SJSA1 (cell line): ENCODE measurements at places on chromosomes 3 and 15. TPM values are rescaled to one million over a fixed set of nuclear protein-coding genes. Genes with fewer than 3 reads are reported as not detected.

GRCh38 chr3:187291512-187292132, at the start of gene MASP1:
MASP1 (minus strand) TSS chr3:187291737; CDS start chr3:187291632, 105 bp downstream.
- 0 out of 2 replicates have a peak within 1 kb of the TSS, but pooled peaks have one; percentile 6 for H3K4me3 ChIP-seq
- peaks cover 13% of the 10 kb centered on the region for H3K4me1 ChIP-seq
- no peaks in the 10 kb centered on the region for H3K36me3 ChIP-seq
- no peaks in the 10 kb centered on the region for H3K27me3 ChIP-seq

The CSPG5 gene
- 0.24 TPM in 1 of 2 replicates, not detected in the other for total RNA-seq

The FMN1 gene
- total RNA-seq, result 2.3 and 2.4 TPM in 2 replicates

The ITIH1 gene
- not detected in 2 replicates for total RNA-seq

DNA sequence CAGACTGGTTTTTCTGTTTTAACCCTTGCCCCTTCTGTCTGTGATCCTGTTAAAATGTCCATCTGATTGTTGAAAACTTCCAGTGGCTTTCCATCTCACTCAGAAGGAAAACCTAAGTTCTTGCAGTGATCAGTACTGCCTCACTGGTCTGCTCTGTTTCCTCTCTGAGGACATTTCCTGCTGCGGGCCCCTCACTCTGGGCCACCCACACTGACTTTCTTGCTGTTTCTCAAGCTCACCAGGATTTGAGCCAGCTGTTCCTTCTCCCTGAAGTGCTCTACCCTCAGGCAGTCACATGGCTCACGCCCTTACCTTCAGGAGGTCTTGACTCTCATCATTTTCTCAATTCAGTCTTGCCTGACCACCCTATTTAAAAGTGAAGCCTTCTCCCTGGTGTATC, 1.8 kb downstream of the GRK7 start:
- DNase-seq, result peak; percentile 39
- peaks cover 24% of the 10 kb centered on the region for H3K4me1 ChIP-seq
- H3K36me3 ChIP-seq, result no peaks in the 10 kb centered on the region
- H3K4me3 ChIP-seq, result no peak overlapping the region

The THAP10 gene
- 3.9 and 10.7 TPM in 2 replicates for total RNA-seq

The NAALADL2 gene
- total RNA-seq, result 4.7 and 9.1 TPM in 2 replicates

DNA sequence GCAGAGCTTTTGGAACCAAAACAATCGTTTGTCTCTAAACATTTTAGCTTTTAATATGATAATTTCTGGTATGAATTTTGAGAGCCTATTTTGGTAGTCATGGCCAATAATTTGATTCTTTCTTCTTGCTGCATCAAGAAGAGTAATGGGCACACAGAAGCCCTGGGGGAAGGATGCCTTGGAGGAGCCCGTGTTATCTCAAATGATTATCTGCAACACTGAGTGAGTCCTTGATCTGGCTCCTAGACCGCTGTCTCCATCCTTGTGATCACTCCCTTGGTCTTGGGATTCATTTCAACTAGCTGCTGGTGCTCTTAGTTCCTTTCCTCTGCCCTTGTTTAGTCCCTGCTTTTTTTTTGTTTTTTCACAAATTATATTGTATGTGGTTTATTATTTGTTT, 77.9 kb upstream of the CCNL1 start:
- no peak for DNase-seq
- no peaks in the 10 kb centered on the region for H3K27me3 ChIP-seq
- H3K27ac ChIP-seq, result peak overlapping the region; percentile 48
- no peaks in the 10 kb centered on the region for H3K36me3 ChIP-seq
- no peak overlapping the region for H3K4me3 ChIP-seq
- H3K4me1 ChIP-seq, result peaks cover 21% of the 10 kb centered on the region

DNA sequence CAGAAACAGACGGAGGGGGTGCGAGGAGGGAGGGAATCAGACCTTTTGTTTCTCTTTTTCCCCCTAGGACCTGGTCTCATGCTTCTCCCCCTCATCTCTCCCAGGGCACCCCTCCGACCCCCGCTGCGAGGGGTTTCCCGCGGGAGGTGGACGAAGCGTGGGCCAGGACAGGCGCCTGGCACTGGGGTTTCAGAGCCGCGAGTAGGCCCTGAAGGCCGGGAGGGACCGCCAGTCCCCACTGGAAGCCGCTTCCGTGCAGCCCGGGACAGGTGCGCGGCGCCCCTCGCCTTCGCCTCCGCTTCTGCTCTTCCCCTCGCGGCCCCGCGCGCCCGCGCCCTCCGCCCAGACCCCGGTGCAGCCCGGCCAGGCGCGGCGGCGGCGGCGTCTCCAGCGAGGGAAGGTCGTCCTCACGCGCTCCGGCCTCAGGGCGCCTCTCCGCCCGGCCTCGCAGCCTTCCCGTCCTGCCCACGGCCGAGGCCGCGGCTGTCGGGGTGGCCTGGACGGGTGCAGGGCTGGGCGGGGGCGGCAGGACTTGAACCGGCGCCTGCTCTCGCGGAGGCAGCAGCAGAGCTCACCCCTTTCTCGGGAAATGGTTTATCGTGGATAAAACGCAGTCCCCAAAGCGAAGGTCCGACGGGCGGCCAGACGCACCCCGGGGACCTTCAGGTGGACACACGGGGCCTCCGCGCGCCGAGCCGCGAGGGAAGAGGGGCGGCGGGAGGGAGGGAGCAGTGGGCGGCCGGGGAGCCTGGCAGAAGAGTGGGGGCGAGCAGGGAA, 31.5 kb upstream of the ADAMTS17 start:
- DNase-seq, result no peak
- no peaks in the 10 kb centered on the region for H3K4me1 ChIP-seq
- no peak overlapping the region for H3K4me3 ChIP-seq
- H3K36me3 ChIP-seq, result no peaks in the 10 kb centered on the region

The CPLX3 gene
- total RNA-seq, result 0.13 TPM in 1 of 2 replicates, not detected in the other

The PLA1A gene
- 0.16 and 1.4 TPM in 2 replicates for total RNA-seq

DNA sequence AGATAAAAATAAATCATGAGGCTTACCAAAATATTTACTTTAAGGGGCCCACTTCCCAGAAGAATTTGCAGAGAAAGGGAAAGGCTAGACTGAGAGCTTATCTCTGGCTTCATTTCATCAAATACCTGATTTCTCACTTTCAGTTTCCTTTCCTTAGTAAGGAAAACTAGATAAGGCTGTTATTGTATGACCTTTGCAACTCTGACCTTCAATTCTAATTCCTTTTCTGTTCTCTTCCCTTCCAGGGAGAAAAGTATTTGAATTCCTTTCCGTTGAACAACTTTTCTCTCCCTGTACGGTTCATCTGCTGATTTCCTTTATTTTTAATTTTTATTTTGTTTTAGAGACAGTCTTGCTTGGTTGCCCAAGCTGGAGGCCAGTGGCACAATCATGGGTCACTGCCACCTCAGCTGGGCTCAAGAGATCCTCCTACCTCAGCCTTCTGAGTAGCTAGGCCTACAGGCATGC, 7.1 kb upstream of the PXK start:
- H3K27ac ChIP-seq, result no peak overlapping the region
- no peak overlapping the region for H3K4me3 ChIP-seq
- H3K27me3 ChIP-seq, result no peaks in the 10 kb centered on the region
- H3K36me3 ChIP-seq, result peaks cover 9% of the 10 kb centered on the region
- DNase-seq, result no peak

- H3K27ac ChIP-seq, result no peak overlapping the region
- H3K4me1 ChIP-seq, result no peaks in the 10 kb centered on the region
- DNase-seq, result no peak
- H3K27me3 ChIP-seq, result peaks cover 12% of the 10 kb centered on the region; the same call in 1 of the 2 replicates
Measured at GRCh38 chr3:13857702-13858380, 22.0 kb downstream of the WNT7A start.

GRCh38 chr3:157087373-157087772, 72.6 kb downstream of the CCNL1 start:
- H3K4me3 ChIP-seq, result no peak overlapping the region
- peaks cover 53% of the 10 kb centered on the region for H3K4me1 ChIP-seq
- H3K36me3 ChIP-seq, result no peaks in the 10 kb centered on the region
- H3K27ac ChIP-seq, result peak overlapping the region; percentile 95

GRCh38 chr15:72197460-72198355, at the start of gene GRAMD2A:
GRAMD2A (minus strand) TSS chr15:72197787.
- H3K27ac ChIP-seq, result no peak within 1 kb of the TSS
- H3K4me1 ChIP-seq, result peaks cover 10% of the 10 kb centered on the region
- H3K36me3 ChIP-seq, result peaks cover 50% of the 10 kb centered on the region
- no peak for DNase-seq
- H3K4me3 ChIP-seq, result peak within 1 kb of the TSS; percentile 33

DNA sequence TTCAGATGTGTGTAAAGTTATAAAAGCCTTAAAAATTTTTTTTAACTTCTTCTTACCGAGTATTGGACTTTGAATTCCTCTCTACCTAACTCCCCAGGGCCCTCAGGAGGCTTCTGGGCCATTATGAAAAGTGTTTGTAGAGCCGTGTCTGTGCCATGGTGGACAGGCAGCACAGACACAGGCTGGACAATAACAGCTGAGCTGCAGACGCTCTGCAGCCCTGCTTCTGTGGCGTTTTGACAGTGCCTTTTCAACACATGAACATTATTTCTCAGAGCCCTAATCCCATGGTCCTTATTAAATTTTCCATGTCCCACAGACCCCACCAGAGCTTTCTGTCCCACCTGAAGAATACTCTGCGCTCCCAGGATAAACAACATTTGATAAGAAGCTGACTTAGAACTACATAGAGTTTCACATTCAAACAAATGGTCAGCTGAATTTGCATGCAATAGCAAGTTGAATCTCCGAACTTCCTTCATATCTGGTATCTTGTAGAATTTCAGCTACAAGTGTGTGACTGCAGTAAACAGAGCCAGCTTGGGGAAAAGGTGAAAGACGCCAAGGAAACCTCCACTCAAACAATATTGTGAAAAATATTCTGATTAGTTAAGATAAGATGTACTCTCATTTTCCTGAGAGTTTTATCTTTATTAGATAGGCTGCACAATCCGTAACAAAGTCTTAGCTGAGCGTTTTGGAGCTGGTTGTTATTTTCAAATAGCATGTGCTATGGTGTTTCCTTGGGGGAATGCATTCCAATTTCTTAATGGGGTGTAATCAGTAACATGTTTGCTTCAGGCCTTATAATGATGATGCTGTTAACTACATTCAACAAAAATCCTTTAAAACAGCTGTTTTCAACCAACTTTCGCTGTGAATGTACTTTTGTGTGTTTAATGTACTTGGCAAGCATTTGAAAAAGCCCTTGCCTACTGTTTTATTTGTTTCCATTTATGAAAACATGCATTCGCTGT, 378.2 kb downstream of the MECOM start:
- H3K4me3 ChIP-seq, result no peak overlapping the region
- no peaks in the 10 kb centered on the region for H3K4me1 ChIP-seq
- DNase-seq, result no peak
- 0 out of 2 replicates have a peak, but pooled peaks cover 7% of the 10 kb centered on the region for H3K27me3 ChIP-seq
- H3K36me3 ChIP-seq, result no peaks in the 10 kb centered on the region

GRCh38 chr15:85047271-85047948, 65.8 kb downstream of the PDE8A start:
- H3K27ac ChIP-seq, result peak overlapping the region; percentile 55
- peaks cover 20% of the 10 kb centered on the region for H3K4me1 ChIP-seq
- peak; percentile 76 for DNase-seq
- no peaks in the 10 kb centered on the region for H3K36me3 ChIP-seq

DNA sequence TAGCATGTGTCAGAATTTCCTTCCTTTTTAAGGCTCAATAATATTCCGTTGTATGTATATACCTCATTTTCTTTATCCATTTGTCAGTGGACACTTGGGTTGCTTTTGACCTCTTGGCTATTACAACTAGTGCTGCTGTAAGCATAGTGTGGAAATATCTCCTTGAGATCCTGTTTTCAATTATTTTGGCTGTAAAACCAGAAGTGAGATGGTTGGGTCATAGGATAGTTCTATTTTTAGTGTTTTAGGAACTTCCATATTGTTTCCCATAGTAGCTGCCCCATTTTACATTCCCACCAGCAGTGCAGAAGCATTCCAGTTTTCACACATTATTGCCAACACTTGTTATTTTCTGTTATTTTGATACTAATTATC, 70.4 kb upstream of the C15orf39 start:
- no peak for DNase-seq
- no peak overlapping the region for H3K4me3 ChIP-seq
- H3K27me3 ChIP-seq, result no peaks in the 10 kb centered on the region
- no peaks in the 10 kb centered on the region for H3K36me3 ChIP-seq

The SNTN gene
- not detected in 2 replicates for total RNA-seq

GRCh38 chr3:70049761-70050160, 50.2 kb downstream of the SAMMSON start:
- H3K27ac ChIP-seq, result no peak overlapping the region
- no peaks in the 10 kb centered on the region for H3K27me3 ChIP-seq
- H3K4me1 ChIP-seq, result no peaks in the 10 kb centered on the region
- no peaks in the 10 kb centered on the region for H3K36me3 ChIP-seq

The PTX3 gene
- 8.1 and 10.5 TPM in 2 replicates for total RNA-seq

DNA sequence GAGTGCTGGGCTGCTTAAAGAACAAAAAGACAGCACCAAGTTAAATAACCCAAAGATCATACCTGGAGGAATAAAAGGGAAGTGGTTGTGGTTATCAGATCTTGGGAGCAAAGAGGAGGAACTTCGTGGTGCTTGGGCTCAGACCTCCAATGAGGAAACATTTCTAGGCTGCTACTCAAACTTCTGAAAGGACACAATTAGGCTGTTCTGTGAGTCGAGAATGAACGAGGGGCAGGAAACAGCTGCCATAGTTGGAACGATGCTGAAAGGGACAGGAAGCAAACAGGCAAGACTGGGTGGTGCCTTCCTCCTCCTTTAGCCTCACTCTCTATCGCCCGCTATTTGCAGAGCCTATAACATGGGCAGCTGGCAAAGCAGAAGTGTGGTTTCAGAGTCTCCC, 276.3 kb upstream of the ARRDC4 start:
- DNase-seq, result no peak
- H3K4me1 ChIP-seq, result no peaks in the 10 kb centered on the region
- H3K36me3 ChIP-seq, result no peaks in the 10 kb centered on the region

The CKMT1B gene
- not detected in 2 replicates for total RNA-seq

DNA sequence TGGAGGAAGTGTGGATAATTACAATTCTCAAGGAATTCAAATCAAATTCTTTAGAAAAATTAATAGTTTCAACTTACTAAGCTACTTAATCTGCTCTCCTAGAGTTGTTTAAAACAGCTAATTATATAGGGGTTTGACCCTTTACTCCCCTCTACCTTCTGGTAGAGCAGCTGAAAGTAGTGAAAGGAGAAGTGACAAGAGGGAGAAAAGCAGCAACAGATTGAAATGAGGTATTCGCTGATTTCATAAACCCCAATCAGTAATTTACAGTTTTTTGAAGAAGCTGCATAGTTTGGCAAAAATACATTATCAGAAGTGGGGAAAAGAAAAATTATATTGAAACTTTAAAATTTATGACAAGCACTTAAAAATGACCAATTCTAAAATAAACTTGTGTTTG, 52.8 kb downstream of the ZMAT3 start:
- no peak overlapping the region for H3K27ac ChIP-seq
- H3K27me3 ChIP-seq, result no peaks in the 10 kb centered on the region
- peaks cover 25% of the 10 kb centered on the region for H3K36me3 ChIP-seq
- DNase-seq, result no peak

The SETD2 gene
- total RNA-seq, result 18.9 and 22.7 TPM in 2 replicates

- H3K36me3 ChIP-seq, result no peaks in the 10 kb centered on the region
- no peak for DNase-seq
- no peak overlapping the region for H3K27ac ChIP-seq
- no peaks in the 10 kb centered on the region for H3K27me3 ChIP-seq
- H3K4me3 ChIP-seq, result no peak overlapping the region
- peaks cover 6% of the 10 kb centered on the region for H3K4me1 ChIP-seq
Measured at GRCh38 chr15:58952751-58953150, 19.3 kb upstream of the SLTM start.

- H3K36me3 ChIP-seq, result no peaks in the 10 kb centered on the region
- no peak overlapping the region for H3K27ac ChIP-seq
- no peak for DNase-seq
- H3K4me1 ChIP-seq, result peaks cover 32% of the 10 kb centered on the region
- no peak overlapping the region for H3K4me3 ChIP-seq
Measured at GRCh38 chr3:152173627-152174026, 95.1 kb upstream of the MBNL1 start.
